Gastroesophageal sphincter (tissue), 4 donors: ENCODE measurements at places on chromosomes 2 and 18. TPM values are rescaled to one million over a fixed set of nuclear protein-coding genes. Genes with fewer than 3 reads are reported as not detected.

Gene CROCC2
- total RNA-seq, result not detected

Gene TUBA4B
- total RNA-seq, result not detected

Gene APLF
- 11.5 TPM for total RNA-seq

Gene INO80D
- 11.0 TPM for total RNA-seq
